T follicular helper cell (primary cell): ENCODE measurements at places on chromosomes 1 and 21.

DNA sequence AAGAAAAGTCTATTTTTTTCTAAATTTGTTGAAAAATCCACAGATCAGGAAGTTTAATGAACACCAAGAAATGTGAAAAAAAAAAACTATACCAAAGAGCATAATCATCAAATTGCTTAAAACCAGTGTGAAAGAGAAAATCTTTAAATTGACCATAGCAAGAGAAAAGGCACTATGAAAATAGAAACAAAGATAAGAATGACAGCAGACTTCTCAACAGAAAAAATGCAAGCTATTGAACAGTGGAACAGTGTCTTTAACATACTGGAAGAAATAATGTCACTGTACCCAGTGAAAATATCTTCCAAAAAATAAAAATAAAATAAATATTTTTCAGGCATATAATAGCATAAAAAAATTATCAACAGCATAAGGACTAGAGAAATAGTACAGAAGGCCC is 243.0 kb upstream of the GJB5 start:
- no peak for DNase-seq

DNA sequence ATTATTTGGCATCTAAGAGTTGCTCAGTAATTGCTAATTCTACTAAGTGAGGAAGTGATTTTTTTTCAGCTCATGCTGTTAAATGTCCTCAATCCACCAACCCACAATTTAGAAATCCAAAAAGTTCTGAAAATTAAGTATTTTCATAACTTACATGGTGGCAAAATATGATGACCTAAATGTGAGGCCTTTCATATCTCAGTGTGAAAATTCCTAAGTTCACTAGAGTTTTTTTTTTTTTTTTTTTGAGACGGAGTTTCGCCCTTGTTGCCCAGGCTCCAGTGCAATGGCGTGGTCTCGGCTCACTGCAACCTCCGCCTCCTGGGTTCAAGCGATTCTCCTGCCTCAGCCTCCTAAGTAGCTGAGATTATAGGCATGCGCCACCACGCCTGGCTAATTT is 5.6 kb downstream of the NUCKS1 start:
- DNase-seq = no peak

- no peak for DNase-seq
Measured at GRCh38 chr21:34559089-34559631, 47.1 kb upstream of the KCNE1 start.

DNA sequence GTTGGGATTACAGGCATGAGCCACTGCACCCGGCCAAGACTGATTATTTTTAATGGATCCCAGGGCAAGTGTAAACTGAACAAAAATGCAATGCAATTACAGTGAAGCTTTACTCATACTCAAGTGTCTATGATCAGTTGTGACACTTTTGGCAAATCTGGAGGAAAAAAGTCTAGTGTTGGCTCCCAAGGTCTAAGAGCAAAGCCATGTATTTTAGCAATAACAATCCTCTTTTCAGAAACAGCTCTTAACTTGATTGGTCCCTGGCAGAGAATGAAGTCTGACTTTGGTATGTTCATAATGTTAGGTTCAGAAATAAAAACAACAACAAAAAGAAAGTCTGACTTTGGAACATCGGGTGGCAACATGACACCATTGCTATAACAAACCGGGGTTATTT is 40.2 kb upstream of the C1orf53 start:
- no peak for DNase-seq

- DNase-seq = no peak
Measured at GRCh38 chr1:67749263-67749843, 64.4 kb downstream of the GADD45A start.

GRCh38 chr1:64956733-64957441 is 9.5 kb downstream of the JAK1 start:
- no peak for DNase-seq

GRCh38 chr1:2322581-2323211 is 68.7 kb downstream of the MORN1 start:
- DNase-seq = no peak

GRCh38 chr1:201676197-201676596 is 137.3 kb downstream of the NAV1 start:
- no peak for DNase-seq

GRCh38 chr1:15045123-15045522 is 108.4 kb upstream of the TMEM51 start:
- no peak for DNase-seq
